ENCODE measurements at places on chromosomes 5 and 9.

GRCh38 chr5:88827997-88828396 is 55.0 kb downstream of the MEF2C start:
- DNase-seq, result no peak

DNA sequence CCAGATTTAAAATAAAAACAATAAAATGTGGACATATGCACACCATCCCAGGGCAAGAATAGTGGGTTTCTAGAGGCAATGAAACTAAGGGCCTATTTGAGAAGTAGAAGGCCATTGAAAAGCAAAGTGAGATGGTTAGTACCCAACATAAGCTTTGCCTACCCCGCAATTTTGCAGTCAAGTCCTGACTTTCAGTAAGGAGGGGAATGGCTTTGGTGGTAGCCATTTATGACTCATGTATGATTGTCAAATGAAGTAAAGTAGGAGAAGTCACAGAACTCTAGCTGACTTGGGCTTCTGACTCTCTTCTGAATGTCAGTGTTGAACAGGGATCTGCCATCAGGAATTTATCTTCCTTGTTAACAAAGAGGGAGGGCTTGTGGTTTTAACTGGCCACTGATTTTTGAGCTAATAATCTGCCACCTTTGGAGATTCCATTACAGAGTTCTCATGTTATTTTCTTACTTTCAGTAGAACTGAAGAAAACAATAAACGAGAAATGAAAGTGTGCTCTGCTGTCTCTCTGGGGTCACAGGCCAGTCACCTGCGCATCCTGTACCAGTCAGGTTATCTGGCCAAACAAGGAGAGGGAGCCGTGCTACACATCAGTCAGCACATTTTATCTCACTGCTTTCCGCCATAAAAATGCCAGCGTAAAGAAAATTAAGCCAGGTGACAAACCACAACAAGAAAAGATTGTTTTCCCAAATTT is 14.3 kb upstream of the SNCAIP start:
- DNase-seq, result no peak

DNA sequence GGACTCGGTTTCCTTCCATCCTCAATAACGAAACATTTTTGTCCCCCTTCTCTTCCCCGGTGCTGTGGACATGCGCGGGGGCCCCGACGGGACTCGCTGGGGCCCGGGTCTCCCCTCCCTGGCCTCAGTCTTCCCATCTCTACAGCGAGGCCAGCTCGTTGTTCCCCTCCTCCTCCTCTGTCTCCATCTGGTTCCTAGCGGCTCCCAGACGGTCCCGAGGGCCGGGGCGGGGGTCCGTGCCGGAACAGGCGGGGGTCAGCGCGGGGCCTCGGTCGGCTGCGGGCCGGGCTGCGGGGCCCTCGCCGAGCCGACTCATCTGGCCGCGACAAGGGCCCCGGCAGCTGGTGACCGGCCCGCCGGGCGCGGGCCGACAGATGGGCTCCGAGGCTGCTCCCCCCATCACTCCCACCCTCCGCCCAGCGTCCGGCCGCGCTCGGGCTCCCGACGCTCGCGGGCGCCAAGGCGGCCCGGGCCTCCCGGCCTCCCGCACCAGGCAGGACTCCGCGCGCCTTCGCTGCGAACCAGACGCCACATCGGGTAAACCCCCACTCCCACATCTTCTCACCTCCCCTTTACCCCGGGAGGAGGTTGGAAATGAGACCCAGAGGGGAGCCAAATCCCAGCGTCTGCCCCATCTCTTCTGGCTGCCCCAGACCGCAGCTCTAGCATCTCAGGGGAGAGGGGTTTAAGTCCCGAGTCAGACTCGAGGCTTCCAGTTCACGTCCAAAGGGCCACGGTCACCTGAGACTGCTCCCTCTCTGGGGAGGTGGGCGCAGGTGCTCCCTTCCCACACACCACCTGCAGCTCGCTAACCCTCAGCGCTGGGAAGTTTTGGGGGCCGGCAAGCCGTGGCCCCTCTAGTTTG is 8.1 kb downstream of the BARHL1 start:
- DNase-seq, result no peak

DNA sequence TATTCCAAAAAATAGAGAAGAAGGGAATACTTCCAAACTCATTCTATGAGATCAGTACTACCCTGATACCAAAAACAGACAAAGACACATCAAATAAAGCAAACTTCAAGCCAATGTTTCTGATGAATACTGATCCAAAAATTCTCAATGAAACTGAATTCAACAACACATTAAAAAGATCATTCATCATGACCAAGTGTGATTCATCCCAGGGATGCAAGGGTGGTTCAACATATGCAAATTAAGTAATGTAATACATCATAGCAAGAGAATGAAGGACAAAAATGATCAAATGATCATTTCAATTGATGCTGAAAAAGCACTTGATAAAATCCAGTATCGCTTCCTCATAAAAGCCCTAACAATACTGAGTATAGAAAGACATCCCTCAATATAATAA is 4.9 kb upstream of the RCL1 start:
- no peak for DNase-seq

- DNase-seq, result no peak
Measured at GRCh38 chr5:114308017-114308416, 53.9 kb upstream of the KCNN2 start.

DNA sequence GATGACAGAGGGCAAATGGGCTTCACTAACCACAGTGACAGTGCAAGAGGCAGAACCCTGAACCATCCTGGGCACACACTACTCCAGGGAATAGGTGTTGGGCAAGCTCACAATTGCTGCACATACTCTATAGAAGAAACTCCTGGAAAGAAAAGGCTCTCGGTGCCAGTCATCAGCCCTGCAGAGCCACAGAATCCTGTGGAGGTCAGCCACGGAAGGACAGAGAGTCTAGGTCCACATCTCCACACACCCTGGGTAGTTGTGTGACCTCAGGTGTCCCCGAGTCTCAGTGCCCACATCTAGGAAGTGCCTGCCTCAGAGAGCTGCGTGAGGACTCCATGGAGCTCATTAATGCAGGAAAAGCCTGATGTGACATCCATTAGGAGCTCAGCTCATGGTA is 16.0 kb upstream of the ANGPTL2 start:
- no peak for DNase-seq

- no peak for DNase-seq
Measured at GRCh38 chr9:567747-568305, 273.7 kb upstream of the DMRT1 start.

GRCh38 chr9:109956717-109957440 is 176.9 kb downstream of the PALM2AKAP2 start:
- DNase-seq, result peak; percentile 92

- DNase-seq, result no peak
Measured at GRCh38 chr5:172370237-172370640, 84.1 kb downstream of the SH3PXD2B start.

DNA sequence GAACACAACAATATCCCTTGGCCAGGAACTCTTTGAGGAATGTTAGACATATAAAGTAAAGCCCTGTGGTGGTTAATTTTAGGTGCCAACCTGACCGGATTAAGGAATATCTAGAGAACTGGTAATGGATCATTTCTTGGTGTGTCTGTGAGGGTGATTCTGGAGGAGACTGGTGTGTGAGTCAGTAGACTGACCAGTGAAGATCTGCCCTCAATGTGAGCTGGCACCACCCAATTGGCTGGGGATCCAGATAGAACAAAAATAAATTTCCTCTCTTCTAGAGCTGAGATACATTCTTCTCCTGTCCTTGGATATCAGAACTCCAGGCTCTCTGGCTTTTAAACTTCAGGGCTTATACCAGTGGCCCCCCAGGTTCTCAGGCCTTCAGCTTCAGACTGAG is 56.2 kb upstream of the TNPO1 start:
- no peak for DNase-seq

DNA sequence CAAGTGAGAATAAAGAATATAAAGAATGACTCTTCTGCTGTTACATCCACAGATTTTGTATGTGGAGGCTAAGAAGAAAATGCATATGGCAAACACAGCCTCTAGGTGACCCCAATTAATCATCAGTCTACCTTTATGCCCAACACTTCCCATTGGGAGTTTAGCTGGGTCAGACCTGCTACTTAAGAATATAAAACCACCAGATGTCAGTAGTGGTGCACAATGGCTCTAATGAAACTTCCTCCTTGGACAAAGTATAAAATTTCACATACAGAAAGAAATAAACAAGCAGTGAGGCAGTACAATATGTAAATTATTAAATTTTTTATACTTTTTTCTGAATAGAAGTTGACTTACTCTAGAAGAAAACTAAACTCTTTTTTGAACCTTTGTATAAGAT is 539.9 kb downstream of the BRINP1 start:
- DNase-seq, result no peak

GRCh38 chr5:168377525-168377924 is 86.1 kb downstream of the WWC1 start:
- no peak for DNase-seq

DNA sequence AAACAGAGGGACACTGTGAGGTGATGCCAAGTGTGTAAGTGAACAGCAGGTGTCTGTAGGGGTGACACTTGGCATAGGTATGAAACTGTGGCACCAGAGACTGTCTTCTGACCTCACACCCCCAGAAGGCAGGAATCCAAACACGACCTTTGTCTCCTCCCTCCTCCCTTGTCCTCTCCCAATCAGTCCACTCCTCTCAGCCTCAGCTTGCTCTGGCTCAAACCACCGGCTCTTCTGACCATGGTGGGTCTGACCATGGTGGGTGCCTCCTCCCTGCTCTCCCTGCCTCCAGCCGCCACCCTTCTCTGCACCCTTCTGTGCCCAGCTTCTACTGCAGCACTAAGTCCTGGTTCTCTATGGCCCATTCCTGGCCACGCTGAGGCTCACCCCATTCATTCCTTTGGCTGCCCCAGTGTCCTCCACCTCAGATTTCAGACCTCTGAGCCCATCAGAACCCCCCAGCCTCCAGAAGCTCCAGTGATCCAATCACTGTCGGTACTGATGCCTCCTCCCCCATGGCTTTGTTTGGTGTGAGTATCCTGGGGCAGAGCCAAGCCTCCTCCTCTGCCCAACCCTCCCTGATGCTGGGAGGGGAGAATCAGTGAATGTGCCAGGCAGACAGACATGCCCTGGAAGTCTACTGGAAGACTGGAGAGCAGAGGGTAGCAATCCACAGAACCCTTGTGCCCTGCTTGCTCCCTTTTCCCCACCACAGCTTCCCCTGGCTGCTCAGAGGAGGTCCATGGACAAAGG is 1.7 kb upstream of the ARID3C start:
- DNase-seq, result no peak

GRCh38 chr5:66230551-66230950 is 86.5 kb downstream of the SREK1 start:
- peak; percentile 34 for DNase-seq

DNA sequence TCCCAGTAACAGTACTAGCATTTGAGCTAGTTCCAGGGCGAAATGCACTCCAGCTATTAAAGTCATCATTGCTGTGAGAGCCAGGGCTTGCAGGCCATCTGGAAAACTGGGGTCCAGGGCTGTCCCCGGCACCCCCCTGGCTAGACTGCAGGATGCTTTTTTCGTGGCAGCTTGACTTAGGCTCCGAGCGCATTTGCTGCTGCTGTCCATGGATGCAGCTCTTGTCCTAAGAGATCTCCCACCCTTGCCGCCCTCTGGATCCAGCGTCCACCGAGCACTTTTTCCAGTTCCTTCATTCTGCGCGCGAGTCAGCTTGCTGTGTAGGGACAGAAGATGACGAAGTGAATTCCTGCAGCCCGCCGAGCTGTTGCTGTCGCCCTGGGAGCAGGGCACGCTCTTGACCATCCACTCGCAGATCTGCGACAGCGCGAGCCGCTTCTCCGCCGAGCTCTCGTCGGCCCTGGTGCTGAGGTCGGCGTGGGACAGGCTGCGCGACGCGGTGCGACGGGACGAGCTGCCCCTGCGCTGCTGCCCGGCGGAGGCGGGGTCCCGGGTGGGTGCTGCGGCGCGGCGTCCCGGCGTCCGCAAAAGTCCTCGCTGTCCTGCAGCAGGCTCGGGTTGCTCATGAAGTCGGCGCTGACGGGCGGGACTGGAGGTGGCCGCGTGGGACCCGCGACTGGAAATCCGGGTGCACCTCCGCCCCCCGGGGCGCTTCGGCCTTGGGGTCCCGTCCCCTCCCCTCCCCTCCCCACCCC is 30.7 kb downstream of the OR2V1 start:
- no peak for DNase-seq

DNA sequence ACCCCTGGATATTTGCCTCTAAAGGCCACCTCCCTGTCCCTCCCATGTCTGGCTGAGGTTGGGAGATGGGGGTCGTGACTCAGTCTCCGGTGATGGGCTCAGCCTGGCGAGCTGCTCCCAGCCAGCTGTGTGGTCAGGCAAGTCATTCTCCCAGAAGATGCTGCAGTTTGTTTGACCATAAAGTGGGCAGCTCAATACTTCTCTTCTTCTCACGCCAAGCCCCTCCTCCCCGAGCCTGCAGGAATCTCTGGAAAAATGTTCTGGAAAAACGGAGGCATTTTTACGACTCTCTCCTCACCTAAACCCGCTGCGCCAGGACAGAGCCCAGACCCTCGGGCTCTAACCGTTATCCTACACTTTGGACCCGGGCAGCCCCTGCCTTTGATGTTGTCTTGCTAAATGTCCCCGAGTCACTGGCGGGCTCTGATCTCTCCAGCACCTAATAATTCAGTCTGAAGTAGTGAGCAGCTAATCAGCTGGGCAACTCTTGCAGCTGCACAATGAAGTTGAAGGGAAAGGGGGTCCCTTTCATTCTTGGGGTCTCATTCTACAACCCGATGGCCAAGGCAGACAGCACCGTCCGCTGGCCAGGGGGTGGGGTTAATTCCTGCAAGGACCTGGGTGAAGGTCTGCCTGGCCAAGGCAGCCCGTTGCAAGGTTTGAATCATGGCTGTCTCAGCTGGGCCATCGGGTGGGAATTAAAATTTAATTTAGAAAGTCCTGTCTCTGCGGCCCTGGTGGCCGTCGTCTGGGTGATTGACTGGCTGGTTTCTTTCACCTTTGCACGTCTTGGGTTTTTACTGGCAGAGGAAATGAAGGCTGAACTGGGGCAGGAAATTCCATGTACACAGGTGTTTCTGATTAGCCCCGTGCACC is 12.3 kb downstream of the DCANP1 start:
- no peak for DNase-seq

- DNase-seq, result no peak
Measured at GRCh38 chr5:72241346-72242003, 78.6 kb downstream of the MRPS27 start.

DNA sequence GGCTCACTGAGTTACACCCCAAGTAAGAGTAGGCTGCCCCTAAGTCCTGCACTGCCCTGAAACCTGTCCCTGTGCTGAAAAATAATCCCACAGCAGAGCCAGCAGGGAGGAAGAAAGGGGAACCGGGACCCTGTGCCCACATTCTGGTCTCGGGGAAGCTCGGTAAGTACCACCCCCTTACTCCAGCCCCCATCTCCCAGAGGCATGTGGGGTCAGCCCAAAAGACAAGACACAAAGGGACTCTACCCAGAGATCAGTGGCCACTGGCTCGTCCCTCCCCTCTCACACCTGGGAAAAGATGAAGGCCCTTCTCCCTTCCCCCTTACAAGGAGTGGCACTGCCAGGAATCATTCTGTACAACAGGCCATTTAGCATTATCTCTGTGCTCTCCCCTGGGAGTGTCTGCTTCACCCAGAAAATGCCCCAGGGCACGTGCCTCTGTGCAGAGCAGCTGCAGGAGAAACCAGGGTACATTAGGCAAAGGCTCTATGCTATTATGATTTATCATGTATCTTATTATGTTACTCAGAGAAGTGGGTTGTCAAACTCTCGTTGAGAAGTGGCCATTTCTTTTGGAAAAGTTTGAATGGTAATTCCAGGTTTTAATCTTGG is 71.3 kb downstream of the NDFIP1 start:
- no peak for DNase-seq
